ENCODE measurements at places on chromosomes 6 and 20.

DNA sequence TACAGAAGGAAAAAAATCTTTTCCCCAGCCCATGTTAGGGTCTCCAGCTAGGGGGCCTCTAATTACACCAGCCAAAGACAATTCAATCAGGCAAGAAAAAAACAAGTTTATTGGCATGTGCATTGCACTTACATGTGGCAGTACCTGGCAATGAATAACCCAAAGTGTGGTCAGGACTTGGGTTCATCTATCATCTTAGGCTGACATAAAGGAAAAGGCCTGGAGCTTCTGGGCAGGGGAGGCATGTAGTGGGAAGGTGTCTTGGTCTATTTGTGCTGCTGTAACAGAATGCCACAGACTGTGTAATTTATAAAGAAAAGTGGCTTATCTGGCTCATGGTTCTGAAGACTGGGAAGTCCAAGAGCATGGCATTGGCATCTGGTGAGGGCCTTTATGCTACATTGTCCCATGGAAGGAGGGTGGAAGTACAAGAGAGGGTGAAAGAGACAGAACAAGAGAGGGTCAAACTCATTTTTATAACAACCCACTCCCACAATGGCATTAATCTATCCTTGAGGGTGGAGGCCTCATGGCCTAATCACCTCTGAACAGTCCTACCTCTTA, 4.4 kb upstream of the PYGB start:
- DNase-seq = no peak

DNA sequence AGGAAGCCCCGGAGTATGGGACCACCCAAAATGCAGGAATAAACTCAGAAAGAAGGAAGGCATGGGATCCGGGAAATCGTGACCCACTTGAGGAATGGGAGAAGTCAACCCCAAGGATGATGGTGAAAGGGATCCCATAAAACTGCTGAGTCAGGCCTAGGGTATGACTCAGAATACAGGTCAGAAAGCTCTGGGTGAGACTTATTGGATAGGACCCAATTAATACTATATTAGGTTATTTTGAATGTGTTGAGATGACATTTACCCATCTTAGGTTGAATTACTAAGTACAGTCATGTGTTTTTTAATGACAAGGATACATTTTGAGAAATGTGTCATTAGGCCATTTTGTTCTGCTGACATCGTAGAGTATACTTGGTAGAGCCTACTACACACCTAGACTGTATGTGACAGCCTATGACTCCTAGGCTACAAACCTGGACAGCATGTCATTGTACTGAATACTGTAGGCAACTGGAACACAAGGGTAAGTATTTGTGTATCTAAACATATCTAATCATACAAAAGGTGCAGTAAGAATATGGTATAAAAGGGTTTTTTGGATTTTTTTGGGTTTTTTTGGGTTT, 17.1 kb upstream of the HIVEP1 start:
- DNase-seq = no peak

- peak; percentile 71 for DNase-seq
Measured at GRCh38 chr20:57332105-57333089, 2.8 kb downstream of the SPO11 start.

DNA sequence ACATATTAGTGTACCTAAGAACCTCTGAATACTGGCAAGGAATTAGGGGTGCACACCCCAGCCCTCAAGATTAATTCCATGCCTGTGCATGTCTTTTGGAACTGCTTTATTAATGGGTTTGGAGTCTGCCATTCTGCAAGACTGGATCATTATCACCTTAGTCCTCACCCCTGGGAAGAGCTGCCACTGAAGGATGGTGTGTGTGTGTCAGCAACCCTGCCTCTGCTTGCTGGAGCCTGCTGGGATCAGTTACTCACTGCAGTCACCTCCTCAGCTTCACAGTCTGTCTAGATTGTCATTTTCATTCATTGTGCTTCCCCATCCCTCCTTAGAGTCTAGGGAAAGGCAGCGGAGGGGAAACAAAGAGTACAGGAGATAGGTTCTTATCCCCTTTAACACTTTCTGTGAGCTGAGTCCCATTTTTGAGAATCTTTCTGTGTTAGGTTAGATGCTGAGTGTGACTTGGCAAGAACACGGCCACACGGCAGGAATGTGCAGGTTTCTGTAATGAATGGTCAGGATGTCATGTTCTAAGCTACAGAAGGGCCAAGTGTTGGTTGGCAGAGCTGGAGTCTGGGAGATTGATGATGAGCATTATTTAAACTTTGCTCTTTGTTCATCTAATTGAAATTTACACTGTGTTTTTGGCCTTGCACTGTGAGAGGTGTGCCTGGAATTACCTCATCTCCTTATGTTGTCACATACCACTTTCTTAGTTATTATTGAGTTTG, 21.1 kb downstream of the GHRH start:
- no peak for DNase-seq

DNA sequence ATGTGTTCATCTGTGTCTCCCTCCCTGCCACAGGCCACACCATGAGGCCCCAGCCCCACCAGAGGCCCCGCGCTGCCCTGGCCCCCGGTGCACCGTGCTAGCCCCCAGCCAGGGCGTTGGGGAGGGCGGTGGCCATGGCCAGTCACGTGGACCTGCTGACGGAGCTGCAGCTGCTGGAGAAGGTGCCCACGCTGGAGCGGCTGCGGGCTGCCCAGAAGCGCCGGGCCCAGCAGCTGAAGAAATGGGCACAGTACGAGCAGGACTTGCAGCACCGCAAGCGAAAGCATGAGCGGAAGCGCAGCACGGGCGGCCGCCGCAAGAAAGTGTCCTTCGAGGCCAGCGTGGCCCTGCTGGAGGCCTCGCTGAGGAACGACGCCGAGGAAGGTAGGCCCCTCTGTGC, 30.3 kb downstream of the PPP1R16B start:
- no peak for DNase-seq

- DNase-seq = no peak
Measured at GRCh38 chr6:19699932-19700331, 137.2 kb upstream of the ID4 start.

- DNase-seq = peak; percentile 76
Measured at GRCh38 chr6:164927288-164928056, 381.9 kb downstream of the C6orf118 start.

- no peak for DNase-seq
Measured at GRCh38 chr20:3084283-3084985, at the start of gene AVP. AVP (minus strand) TSS chr20:3084724; CDS start chr20:3084674, 50 bp downstream.

- DNase-seq = no peak
Measured at GRCh38 chr6:31639449-31639861, 13.0 kb downstream of the BAG6 start.

- no peak for DNase-seq
Measured at GRCh38 chr6:108736832-108737231, 111.4 kb upstream of the ARMC2 start.

DNA sequence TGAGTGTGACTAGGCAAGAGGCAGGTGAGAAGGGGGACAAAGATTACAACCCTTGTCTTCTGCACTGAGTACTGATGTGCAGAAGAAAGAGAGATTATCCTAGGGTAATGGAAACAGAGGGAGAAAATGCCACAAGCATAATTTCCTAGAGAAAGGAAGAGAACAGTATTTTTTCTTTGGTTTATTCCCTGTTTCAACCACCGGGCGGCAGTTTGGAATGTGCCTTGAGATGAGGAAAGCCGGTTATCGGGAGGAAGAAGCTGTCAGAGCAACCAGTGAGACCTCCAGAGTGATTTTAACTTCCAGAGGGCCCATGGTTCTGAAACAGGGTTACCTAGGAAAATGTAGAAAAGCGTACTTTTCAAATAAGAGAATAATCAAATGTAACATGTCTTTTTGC, 121.4 kb downstream of the REV3L start:
- DNase-seq = peak; percentile 57

DNA sequence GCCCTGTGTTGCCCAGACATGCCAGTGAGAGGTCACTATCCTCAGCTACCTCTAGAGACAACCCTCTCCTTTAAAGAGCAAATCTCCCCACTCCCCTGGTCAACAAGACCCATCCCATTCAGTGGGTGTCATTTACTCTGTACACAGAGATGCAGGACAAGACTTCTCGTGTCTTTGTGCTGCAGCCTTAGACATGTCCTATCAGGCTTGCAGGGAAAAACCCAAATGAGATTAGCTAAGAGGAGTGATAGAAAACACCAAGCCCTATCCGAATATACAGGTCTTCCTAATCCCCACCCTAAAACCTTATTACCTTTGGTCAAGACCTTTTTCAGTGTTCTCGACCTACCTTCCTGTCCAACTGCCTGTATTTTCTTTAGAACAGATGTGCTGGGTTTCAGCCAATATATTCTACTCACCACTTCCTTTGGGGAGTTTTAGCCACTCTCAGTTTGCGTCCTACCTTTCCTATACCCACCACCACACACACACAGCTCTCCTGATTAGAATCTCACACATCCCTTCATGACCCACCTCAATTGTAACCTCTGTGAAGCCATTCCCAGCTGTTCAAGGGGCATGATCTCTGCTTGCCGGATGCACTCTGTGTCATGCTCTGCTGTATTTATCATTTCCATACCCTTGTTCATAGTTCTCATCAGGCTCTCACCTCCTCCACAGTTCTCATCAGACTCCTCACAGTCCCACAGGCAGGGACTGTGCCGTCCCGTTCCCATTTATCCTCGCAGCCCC, 39.7 kb downstream of the TRAM2 start:
- no peak for DNase-seq

DNA sequence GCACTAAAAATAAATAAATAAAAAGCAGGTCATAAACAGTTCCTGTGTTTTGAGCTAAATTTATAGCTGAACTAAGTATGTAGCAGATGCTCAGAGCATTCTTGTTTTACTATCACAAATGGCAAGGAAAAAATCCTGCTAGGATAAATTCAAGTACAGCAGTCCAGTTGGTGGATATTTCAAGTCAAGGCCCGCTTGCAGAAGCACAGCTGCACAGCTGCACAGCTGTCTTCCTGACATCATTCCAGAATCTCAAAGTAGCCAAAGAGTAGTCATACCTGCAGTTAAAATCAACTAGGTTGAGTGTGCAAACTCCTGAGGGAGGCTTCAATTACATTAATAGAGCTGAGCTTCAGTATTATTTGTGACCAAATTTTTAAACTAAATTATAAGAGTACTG, 297.7 kb upstream of the MANEA start:
- DNase-seq = no peak

- no peak for DNase-seq
Measured at GRCh38 chr6:106373502-106374239, 13.2 kb downstream of the CRYBG1 start.

- no peak for DNase-seq
Measured at GRCh38 chr6:137767911-137768690, 99.0 kb upstream of the TNFAIP3 start.

DNA sequence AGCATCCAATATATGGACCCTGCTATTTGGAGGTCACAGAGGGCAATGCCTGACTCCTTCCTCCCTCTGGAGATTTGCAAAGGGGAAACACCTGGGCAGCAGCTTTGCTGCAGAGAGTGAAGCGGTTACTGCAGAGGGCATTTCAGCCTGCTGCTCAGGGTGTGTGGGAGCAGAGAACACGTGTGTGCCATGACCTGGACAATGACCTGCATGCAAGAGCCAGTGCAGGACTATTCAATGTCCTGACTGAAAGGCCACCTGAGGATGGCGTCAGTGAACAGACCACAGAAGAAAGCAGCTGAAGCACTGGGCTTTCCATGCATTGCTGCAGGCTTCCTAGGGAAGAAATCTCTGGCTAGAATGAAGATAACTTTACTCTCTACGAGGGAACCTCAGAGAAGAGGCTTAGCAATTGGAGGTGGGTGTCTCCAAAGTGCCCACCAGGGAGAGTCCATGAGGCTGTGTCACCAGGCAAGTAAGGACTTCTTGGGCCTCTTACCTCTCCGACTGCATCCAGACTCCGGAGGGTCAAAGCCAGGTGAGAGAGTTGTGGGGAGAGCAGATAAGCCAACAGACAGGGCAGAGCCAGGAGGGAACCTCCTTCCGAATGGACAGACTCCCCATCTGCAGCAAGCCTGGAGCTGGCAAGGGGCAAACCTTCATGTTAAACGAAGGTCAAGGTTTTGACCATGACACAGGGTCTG, 52.9 kb upstream of the PMEPA1 start:
- DNase-seq = peak; percentile 36

DNA sequence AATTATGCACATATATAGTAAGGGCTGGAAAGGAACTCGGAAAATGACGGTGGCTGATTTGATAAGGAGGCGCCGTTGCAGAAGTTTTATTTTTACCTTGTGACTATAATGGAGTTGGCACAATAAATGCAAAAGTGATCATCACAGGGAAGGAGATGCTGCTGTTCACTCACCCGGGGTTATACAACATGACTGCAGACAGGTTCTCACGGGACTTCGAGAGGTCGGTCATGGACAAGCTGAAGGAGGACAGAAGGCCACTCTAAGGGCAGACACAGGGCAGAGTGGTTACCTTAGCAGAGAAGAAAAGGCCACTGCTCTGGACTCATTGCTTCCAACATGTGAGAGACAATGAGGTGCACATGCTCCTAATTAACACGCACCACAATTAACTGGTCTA, 168.6 kb downstream of the KIF16B start:
- DNase-seq = no peak

GRCh38 chr6:42197555-42198362, 3.0 kb upstream of the GUCA1B start:
- DNase-seq = no peak
